ENCODE measurements at places on chromosomes 6 and 20.
A peak's percentile ranks its signal among the peaks of the same experiment; 100 is the strongest.

GRCh38 chr6:102907181-102907580 lies 1513.7 kb downstream of the GRIK2 start:
- DNase-seq: no peak

DNA sequence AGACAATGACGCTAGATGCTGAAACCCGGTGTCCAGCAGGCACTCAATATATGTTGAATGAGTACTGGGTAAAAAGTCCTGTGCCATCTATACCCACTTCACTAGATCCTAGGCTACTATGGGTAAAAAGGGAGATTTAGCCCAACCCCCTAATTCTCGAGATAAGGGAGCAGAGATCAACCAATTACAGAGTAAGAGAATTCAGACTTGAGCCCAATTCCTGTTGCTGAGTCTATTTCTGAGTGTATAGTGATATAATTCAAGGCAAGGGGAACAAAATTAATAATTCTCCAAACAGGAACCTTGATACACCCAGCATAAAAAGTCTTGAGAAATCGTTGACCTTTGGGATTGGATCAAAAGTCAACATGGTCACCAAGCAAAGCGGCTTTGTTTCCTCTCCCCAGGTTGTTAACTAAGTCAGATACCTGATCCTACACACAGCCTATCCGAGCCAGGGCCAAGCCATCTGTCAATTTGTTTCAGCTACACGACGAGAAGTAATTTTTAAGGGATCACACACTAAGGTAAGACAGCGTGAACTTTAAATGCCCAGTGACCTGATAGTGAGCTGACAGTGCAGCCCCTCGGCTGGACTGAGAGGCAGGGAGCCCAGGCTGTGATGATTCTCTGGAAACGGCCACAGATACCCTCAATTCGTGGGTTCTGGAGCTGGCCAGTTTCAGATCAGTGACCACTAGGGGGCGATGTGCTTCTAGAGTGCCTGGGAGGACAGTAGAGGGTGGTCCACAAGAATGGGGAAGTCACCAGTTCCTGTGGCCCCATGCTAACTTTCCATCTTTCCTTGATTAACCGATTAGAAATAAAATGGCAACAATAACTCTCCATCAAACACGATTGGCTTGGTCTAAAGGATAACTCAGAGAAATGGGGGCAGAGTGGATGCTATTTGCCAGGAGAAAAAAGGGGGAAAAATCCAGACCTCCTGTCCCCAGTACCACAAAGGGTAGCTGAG lies 46.2 kb downstream of the SLC22A23 start:
- peak; percentile 48 for DNase-seq

- DNase-seq: no peak
Measured at GRCh38 chr6:103875221-103875620, 984.5 kb downstream of the HACE1 start.

DNA sequence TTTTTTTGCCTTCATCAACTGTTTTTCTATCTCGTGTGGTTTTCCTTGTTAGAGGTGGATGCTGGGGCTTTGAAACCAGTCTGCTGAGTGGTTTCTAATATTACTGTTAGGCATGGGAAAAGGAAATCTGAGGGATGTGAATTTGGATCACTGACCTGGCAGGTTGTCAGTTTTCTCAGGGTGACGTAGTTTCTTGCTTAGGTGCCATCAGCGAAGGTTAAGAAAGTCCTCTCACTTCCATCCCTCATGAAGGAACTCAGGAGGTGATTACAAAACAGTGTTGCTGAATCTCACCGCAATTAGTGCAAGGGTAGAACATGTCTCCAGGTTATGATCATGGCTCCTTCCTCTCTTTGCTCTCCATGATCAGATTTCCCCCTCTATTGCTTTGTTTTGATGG lies 135.9 kb downstream of the SOX4 start:
- DNase-seq: no peak

DNA sequence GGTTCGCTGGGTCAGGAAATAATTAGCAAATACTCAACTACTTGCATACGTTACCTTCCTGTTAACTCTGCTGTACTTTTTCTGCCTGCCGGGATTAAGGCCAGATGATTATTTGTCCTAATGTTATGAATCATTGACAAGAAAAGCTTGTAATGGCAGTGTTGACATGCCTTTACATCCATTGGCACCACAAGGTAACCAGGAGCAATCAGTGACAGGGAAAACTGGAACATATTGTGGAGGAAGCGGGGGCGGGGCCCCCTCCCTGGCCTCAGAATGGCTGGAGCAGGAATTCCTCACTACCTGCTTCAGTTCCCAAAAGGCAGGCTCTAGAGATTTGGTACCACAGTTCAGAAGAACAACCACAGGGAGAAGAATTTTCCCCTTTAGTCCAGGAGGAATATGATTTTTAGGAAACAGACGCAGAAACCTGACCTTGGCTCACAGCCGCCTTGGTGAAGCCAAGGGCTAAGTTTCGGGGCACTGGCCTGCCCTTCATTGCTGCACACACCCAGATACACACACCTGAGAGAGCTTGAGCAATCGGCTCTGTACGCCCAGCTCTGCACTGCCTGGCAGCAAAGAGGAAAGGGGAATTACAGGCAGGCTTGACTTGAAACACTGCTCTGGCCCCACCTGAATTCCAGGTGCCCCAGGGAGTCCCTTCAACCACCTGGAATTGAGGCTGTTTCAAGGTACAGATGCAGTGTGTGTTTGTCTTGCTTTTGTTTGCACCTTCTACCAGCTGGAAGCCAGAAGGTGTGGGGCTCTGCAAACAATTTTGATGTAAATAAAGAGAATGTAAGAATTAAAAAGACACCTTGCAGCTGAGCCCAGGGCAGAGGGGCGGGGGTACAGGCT lies 89.8 kb downstream of the MYB start:
- DNase-seq: no peak

GRCh38 chr6:44225579-44226325 lies 2.4 kb downstream of the SLC29A1 start:
- DNase-seq: no peak

DNA sequence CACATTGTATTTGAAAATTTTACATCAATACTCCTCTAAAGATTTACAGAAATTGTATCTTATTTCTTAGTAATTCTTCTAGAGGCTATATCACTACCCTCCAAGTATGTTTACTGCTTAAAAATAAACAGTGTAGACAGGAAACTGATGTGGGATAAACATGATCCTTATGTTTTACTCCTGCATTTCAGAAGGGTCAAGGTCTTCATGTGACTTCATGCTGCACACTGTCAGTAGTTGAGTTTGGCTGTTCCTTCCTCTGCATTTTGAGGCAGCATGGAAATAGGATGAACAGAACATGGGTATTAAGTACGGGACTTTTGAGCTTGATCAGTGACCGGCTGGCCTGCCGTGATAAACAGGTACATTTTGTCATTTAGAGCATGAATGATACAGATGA lies 179.2 kb upstream of the FERMT1 start:
- DNase-seq: no peak

DNA sequence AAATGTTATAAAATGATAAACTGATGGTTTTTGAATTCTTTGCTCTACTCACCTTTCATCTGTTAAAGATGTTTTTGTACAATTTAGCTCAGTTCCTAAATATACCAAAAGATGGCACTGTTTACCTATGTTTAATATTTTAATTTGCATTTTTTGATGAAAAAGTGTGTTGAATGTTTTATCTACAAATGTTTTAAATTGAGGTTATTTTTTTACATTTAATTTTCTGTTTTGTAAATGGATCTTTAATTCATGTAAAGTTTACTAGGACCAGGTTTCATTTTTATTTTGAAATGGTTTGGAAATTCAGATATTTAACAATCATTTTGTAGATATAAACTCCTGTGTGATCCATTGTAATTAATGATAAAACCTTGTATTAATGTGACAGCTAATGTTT lies 30.0 kb downstream of the CDKAL1 start:
- DNase-seq: no peak

- no peak for DNase-seq
Measured at GRCh38 chr6:18141805-18142590, 12.9 kb downstream of the TPMT start.

DNA sequence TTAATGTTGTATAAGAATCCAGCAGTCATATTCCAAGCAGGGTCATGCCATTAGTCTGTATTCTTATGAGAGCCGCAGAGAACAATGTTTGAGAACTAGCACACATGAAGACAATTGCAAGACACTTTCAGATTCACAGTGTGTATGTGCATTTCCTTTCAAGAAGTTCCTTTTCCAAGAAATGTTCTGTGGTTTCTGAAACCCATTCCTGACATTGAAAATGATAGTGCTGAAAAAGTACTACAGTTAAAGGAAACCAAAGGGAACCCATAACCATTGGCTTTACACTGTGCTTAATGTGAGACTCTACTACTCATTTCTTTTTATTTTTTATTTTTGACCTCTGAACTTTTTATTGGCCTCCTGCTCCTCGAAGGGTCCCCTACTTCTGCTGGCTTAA lies 4.2 kb upstream of the CALHM6 start:
- no peak for DNase-seq

- DNase-seq: no peak
Measured at GRCh38 chr6:10205892-10206291, 209.0 kb downstream of the TFAP2A start.

Measured in activated CD8-positive, alpha-beta memory T cell treated with anti-CD3 and anti-CD28 coated beads for 1 hour (primary cell).